ENCODE measurements at places on chromosomes 6 and 20. TPM values are rescaled to one million over a fixed set of nuclear protein-coding genes. Genes with fewer than 3 reads are reported as not detected.

Gene TMEM170B
- 1.4 TPM for total RNA-seq

Gene BMP5
- total RNA-seq, result not detected

Gene GPR6
- not detected for total RNA-seq

Gene EBF4
- total RNA-seq, result 0.77 TPM

Gene AGER
- total RNA-seq, result 0.39 TPM

Gene MED20
- 34.3 TPM for total RNA-seq

Gene HSPA12B
- total RNA-seq, result 10.2 TPM

Gene NRSN1
- not detected for total RNA-seq

Gene MOG
- not detected for total RNA-seq

Gene DUSP15
- 0.26 TPM for total RNA-seq

Gene GMPR
- 10.9 TPM for total RNA-seq

Gene KIF25
- total RNA-seq, result under 0.01 TPM

Gene NR2E1
- total RNA-seq, result not detected

Gene GTSF1L
- total RNA-seq, result not detected

Gene IYD
- not detected for total RNA-seq

Measured in dermis microvascular lymphatic vessel endothelial cell (primary cell).